ELR (cell line): ENCODE measurements at places on chromosomes 12 and 14.

DNA sequence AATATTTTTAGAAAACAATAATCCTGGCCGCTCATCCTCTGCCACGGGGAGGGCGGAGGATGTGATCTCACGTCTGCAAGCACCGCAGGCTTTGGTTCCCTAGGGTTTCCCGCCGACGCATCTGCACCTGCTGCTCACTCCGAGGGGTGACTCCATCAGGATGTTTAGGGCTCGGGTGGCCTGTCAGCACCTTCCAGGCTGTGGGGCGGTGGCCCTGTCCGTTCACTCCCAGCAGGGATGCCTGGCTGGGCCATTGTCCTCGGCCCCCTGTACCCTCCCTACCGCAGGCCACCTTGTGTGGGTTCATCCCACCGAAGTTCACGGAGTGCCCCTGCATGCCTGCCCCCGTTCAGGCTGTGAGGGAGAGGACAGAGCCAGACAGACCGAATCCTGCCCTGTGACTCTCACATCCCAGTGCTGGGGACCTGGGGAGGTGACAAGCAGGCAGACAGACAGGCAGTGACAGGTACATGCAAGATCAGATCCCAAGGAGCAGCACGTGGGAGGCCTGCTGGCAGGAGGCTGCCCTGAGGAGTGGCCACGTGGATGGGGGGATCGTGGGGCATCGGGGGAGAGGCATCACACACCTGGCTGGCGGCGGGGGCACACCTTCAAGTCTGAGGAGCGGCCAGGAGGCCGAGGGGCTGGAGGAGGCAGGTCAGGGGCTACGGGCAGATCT is 112.6 kb downstream of the ADGRD1 start:
- no peak for DNase-seq

- peak; percentile 12 for DNase-seq
Measured at GRCh38 chr12:6863586-6864321, 3.6 kb upstream of the TPI1 start.

DNA sequence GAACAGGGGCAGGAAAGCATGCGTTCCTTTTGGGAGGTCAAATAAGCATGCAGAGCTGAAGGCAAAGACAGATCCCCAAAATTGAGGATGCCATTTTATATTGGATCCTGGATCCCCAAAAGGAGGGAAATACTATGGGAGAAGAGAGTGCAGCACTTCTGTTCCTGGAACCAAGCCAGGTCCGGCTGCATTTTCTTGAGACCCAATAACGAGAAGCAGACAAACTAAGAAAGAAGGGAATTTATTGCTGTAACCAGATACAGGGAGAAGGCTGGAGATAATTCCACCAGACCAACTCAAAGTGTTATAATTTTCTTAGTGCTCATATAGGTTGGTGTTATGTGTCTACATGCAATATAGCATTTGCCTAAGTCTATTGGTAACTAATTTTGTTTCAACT is 60.8 kb downstream of the PDE6H start:
- no peak for DNase-seq

- no peak for DNase-seq
Measured at GRCh38 chr14:32940711-32941667, 2.3 kb downstream of the NPAS3 start.

DNA sequence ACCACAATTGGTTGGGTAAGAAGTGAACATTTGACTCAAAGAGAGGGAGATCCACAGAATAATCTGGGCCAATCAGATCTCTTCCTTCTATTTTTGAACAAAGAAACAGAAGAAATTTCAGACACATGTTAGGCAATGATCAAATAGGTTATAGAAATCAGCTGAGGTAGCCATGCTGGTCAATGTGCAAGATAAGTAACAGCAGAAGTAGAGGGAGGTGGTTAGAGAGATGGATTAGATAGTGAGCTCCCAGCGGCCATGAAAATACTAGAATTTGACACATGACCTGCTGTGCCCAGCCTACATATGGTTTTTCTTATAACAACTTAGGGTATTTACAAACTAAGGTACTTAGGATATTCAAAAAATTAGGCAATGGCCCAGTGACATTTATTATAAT is 230.9 kb upstream of the ARID2 start:
- no peak for DNase-seq

DNA sequence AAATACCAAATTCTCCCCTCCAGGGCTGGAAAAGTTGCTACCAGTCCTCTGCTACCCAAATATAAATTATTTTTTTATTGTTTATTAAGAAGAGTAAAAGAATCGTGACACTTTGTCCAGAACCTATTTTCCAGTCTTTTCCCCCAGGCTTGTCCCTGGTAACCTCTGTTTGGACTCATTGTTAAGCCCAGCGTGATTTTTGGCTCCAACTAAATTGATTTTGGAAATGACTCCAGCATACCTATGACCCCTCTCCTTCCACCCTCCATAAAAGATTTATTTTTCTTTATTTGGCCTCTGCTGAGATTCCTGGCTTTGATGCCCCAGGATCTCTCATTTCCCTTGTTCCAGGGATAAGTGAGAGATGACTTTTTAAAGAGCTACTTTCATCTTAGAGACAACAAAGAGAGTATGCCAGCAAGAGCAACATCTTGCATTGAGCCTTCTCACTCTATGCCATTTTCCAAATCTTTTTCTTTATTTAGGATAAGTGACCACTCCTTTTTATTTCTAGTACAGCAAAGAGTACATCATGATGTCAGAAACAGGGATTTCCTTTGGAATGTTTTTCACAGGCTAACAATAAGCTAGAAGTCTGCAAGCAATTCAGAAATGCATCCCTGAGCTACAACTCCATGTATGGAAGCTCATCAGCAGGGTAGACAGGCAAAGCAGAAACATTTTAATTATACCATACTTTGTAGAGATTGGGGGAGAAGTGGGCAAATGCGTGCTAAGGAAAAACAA is 75.8 kb downstream of the DAD1 start:
- DNase-seq, result no peak

- DNase-seq, result no peak
Measured at GRCh38 chr14:40986655-40987054, 620.0 kb upstream of the LRFN5 start.

GRCh38 chr14:86756521-86757190 is 1226.7 kb downstream of the FLRT2 start:
- DNase-seq, result no peak

DNA sequence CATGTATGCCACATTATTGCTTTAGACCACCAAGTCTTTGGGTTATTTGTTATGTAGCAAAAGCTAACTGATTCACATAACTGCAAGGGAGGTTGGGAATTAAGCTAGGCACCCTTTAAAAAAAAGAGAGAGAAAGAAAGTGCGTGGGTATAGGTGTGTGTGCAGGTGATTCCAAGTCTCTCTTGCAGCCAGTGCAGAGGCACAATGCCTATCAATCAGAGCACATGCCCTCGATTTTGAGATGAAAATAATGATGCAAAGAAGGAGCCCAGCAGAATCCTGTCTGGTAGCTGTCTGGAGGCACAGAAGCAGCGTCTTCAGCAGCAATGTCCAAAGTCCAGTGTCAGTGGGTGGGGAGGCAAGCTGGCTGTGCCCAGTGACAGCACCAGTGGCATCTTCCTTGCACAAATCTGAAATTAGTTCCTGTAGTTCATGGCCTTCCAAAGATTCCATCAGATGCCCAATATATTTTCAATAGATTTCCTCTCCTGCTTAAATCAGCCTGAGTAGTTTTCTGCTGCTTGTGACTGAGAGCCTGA is 62.4 kb upstream of the TBPL2 start:
- no peak for DNase-seq

DNA sequence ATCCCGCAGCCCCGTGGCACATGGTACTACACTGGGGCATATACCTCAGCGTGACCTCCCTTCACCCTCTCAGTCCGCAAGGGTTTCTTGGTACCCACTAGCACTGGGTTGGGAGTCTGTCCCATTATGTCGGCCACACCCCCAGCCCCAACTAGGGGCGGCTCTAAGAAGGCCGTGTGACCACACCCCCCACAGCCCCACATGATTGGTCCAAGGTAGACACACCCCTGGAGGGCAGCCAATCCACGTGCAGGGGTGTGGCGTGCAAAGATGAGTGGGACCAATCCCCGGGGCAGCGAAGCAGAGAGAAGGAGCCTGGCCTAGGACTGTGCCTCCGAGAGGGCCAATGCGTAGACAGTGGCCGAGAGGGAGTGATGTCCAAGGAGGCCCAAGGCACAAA is 34.6 kb upstream of the BEGAIN start:
- no peak for DNase-seq

DNA sequence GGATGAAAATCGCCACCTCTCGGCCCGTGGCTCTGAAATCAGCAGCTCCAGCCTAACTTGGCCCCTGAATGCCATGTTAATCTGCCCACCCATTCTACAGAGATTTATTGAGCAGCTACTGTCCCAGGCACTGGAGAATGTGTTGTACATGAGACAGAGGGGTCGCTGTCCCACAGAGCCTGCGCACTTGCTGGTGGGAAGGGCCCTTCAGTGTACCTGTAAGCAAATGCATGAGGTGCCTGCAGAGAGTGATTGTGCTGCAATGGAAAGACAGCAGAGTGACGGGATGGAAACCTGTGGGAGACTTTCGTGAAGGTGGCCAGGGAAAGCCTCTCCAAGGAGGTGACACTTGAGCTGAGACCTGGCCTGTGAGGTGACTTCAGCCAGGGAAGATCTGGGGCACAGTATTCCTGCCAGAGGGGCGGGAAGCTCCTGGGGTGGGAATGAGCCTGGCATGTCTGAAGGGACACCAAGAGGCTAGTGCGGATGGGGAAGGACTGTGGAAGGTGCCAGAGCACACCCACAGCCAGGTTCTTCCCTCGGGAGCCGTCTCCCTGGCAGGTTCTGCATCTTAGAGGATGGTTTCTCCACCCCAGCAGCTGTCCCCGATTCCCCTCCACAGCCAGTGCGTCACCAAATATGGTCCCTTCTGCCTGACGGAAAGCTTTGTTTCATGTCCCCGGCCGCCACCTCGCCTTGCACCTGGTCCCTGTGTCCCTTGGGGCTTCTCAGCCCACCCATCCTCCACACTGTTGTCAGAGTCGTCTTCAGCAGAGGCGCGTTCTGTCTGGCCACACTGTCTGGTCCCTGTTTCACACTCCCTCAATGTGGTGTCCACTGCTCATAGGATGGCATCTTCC is 8.7 kb downstream of the SMIM41 start:
- DNase-seq, result no peak

GRCh38 chr14:105878125-105878524 is 351.7 kb downstream of the TMEM121 start:
- no peak for DNase-seq

DNA sequence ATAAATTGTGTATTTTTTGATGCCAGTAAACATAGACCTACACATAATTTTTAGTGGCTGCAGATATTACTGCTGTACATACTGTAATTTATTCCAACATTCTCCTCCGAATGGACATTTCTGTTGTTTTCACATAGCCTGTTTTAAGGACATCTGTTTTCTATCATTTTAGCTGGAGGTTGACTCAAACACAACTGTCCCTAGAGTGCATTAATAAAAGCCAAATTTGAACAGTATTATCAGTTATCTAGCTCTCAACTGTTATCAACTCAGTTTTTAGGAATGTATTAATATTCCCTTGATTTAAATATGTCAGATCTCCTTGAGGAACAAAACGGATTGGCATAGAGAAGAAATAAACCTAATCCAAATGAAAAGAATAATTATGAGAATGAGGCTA is 17.2 kb upstream of the PIWIL1 start:
- DNase-seq, result no peak

GRCh38 chr14:101058571-101058970 is 155.0 kb upstream of the RTL1 start:
- DNase-seq, result peak; percentile 60

- no peak for DNase-seq
Measured at GRCh38 chr14:62015945-62016344, 253.7 kb downstream of the SNAPC1 start.

DNA sequence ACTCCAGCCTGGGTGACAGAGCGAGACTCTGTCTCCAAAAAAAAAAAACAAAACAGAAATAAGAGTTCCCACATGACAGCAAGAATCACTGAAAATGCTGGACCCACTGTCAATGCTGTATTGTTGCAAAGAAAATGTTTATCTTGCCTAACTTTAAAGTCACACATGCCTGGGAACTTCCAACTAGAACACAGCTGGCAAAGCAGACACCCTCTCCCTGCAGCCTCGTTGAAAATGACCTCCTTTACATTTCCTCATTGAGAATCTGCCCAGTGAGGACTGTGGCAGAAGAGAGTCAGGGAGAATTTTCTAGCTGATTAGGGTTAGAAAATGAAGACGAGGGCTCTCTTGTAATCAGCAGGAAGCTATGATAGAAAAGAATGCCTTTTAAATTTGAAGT is 42.8 kb upstream of the TCL1A start:
- no peak for DNase-seq

GRCh38 chr14:30849983-30850382 is 24.4 kb upstream of the COCH start:
- no peak for DNase-seq

DNA sequence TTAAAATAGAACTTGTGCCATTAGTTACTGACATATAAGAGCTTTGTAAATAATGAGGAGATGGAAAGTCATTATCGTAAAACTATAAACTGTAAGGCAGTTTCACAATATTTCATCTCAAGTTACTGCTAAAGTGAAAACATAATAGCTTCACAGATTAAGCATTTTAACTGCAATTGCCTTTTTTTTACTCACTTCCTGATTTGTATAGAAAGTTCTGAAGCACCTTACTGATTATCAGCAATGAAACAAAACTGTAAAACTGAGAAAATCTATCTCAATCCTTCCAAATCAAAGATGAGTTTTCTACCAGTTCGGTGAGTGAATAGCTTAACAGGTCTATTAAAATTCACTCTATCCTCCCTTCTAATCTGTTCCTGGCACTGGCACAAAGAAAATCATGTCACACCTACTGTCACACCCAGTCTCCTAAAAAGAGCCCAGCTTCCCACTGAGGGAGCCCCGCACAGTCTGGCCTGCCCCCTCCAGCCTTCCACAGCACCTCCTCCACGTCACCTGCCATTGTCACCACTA is 161.4 kb upstream of the ABCD2 start:
- no peak for DNase-seq

- DNase-seq, result no peak
Measured at GRCh38 chr12:62801796-62802195, 133.2 kb downstream of the PPM1H start.

- no peak for DNase-seq
Measured at GRCh38 chr14:23512156-23512555, 39.4 kb downstream of the ZFHX2 start.

- peak; percentile 62 for DNase-seq
Measured at GRCh38 chr12:110531741-110532333, 29.7 kb downstream of the RAD9B start.

GRCh38 chr12:103503546-103504480 is 8.0 kb upstream of the C12orf42 start:
- DNase-seq, result peak; percentile 8

- DNase-seq, result no peak
Measured at GRCh38 chr14:36655571-36655962, 6.1 kb upstream of the PAX9 start.
